ENCODE measurements at places on chromosomes 5 and 9.

DNA sequence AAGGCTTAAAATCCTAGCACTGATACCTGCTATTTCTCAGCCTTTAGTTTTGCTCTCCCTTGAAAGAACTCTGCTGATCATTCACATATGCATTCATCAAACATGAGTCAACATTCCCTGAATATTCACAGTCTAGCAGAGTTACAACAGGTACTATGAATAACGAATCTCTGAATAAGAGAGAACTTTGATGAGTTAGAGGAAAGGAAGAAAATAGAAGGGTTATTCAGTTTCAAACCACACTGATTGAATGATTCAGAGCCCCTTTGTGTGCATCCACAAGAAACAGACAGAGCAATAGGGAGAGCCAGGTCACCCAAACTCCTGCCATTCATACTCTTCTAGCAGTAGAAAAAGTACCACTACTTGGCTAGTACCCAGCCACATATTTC, 36.0 kb downstream of the FOXD1 start:
- DNase-seq = no peak

DNA sequence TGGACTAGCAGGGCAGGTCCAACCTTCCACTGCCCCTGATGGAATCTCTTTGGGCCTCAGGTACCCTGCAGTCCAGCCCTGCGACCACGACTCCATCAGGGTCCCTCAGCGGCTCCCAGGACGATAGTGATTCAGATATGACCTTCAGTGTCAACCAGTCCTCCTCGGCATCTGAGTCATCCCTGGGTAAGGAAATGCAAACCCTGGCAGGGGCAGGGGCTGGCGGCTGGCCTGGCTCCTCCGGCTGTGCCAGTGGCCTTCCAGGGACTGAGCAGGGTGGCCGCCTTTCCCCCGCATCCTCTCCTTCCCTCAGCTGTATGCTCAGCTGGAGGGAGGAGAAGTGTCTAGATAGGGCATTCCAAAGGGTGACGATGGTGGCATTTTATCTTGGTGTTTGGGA, 45.0 kb downstream of the NEURL1B start:
- no peak for DNase-seq

DNA sequence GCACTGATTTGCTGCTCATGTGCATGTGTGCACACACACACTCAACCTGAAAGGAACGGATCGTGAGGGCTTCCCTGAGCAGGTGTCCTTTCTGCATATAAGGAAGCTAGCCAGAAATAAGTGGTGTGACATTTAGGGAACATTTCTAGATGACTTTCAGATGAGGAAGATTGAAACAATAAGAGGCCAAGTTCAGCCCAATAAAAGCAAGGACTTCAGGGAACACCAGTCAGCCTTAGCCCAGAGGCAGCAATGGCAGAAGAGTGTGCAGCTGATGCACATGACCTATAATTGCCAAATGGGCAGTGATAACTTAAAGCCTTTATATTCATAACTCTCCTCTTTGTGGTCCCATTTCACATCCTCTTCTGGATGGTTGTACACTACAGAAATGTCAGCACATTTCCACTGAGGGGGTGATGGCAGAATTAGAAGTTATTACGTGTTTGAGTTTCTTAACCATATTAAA, 255.5 kb downstream of the TRIM32 start:
- DNase-seq = no peak

DNA sequence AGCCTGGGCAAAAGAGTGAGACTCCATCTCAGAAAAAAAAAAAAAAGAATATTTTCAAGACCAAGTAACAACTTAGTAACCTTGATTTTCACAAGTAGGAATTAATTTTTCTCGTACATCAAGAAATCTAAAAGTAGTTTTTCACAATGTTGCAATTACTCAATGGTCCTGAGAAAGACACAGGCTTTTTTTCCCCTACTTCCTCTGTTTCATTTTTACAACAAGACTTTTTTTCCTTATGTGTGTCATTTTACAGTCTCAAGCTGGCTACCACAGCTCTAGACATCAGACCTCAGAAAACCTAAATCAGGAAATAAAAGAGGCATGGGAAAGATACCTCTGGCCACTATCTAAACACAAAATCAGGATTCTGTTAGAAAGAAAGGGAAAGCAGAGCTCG, 45.9 kb downstream of the WDR36 start:
- DNase-seq = no peak

- DNase-seq = no peak
Observed at GRCh38 chr9:115099901-115100300, 18.1 kb downstream of the TNC start.

DNA sequence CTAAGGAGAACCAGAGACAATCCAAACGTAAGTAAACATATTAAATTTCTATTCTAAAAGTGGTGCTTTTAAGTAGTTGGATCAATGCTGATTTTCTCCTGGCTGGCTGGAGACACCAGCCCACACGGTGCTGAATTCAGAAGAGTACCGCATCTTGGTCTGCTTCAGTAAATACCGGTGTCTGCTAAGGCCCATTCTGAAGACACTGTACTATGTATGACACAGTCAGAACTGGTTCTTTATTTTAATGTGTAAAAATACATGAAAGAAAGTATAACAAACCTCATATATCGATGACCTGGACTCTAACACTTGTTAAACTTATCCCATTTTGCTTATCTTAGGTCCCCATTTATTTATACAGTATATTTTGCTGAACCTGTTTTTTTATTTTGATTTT, 32.8 kb downstream of the RAPGEF1 start:
- no peak for DNase-seq

DNA sequence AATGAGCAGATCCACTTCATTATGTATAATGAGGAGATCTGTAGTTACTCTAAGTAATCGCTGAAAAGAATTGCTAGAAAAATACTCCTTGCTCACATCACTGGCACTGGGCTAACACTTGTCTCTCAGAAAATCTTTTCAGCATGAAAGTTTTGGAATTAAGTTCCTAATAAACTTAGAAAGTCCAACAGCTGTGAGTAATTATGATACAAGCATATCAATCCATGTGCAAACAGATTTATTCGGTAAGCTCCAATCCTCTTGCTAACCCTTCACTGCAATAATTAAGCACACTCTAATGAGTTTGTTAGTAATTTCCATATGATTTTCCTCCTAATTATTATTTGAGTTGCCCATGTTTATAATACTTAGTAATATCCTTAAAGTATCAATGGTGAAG, 652.6 kb upstream of the WWC1 start:
- DNase-seq = no peak

DNA sequence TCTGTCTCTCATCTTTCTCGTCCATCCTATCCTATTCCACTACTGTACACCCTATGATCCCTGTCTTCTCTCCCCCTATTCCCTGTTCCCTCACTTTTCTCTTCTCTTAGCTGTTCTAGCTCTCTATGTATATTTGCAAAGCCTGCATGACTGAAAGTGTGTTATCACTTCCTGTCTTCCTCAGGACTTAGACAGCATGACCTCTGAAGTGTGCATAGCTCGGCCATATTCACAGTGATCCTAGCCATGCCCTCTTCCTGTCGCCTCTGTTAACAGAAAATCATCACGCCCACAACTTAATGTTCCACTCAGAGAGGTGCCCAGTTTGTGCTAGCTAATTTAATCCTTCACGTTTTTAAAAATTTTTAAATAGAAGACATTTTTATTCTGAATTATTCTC, 35.8 kb upstream of the CDH6 start:
- DNase-seq = no peak

DNA sequence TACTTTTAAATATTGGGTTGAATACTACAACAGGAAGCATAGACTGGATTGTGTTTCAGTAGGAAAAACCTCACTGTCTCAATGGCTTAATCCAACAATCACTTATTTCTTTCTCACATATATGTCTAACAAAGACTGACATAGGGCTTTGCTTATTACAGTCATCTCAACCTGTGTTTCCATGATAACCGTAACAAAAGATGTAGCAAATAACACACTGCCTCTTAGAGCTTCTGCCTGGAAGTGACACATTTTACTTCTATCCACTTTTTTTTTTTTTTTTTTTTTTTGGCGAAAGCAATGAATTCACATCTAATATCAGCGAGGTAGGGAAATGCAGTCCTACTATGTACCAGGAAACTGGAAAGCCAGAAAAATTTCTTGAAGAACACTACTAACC, 204.9 kb upstream of the CDKN2B start:
- no peak for DNase-seq

- no peak for DNase-seq
Observed at GRCh38 chr9:107489144-107489673, 360 bp downstream of the KLF4 start.

DNA sequence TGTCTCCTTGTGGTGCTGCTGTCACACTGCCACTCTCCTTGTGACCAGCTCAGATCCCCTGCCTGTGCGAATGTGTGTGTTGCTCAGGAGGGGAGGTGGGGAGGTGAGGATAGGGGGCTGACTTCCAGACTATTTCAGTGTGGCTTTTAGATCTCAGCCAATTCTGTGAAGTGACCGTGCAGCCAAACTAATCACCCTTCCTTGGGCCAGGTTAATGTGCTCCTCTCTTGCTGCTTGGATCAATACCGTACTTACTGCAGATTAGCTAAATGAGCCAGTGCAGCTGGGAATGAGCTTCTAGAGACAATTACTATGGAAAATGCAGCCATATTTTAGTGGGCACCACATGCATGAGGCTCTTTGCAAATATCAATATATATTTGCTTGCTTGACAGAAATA, 206.0 kb downstream of the MELK start:
- DNase-seq = no peak

DNA sequence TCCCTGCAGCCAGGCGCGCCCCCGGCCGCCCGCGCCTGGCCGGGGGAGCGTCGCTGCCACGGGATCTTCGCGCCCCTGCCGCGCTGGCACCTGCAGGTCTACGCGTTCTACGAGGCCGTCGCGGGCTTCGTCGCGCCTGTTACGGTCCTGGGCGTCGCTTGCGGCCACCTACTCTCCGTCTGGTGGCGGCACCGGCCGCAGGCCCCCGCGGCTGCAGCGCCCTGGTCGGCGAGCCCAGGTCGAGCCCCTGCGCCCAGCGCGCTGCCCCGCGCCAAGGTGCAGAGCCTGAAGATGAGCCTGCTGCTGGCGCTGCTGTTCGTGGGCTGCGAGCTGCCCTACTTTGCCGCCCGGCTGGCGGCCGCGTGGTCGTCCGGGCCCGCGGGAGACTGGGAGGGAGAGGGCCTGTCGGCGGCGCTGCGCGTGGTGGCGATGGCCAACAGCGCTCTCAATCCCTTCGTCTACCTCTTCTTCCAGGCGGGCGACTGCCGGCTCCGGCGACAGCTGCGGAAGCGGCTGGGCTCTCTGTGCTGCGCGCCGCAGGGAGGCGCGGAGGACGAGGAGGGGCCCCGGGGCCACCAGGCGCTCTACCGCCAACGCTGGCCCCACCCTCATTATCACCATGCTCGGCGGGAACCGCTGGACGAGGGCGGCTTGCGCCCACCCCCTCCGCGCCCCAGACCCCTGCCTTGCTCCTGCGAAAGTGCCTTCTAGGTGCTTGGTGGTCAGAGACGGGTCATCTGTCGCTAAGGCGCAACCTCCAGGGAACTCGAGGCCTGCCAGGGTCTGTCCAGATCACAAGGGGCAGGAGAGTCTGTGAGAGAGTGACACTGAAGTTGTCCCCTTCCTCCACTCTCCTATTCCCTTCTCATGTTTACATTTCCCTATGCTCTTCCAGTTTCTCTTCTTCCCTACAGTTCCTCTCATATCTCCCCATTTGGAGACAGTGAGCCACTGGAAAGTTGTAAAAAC, 1.3 kb downstream of the GPR150 start:
- DNase-seq = no peak

- no peak for DNase-seq
Observed at GRCh38 chr9:71765693-71766092, 2.6 kb downstream of the CEMIP2 start.

GRCh38 chr9:135580664-135581380, 19.3 kb downstream of the PAEP start:
- no peak for DNase-seq

GRCh38 chr5:89988998-89989655, 420.4 kb downstream of the CETN3 start:
- DNase-seq = no peak

DNA sequence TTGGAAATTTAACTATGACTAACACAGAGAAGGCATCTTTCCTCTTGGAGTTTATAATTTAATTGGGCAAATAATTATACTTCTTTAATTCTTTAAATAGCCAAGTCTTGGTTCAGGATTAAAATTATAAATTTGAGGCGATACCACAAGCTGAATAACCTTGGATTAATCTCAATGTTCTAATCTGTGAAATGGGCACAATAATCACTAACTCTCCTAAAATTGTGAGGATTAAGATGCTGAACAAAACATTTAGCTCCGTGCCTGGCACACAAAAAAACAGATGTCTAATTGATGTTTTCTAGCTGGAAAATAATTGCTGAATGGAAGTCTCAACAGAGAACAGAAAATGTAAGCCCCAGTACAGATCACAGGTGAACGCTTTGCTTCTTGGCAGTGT, 69.7 kb upstream of the TRIM32 start:
- no peak for DNase-seq

DNA sequence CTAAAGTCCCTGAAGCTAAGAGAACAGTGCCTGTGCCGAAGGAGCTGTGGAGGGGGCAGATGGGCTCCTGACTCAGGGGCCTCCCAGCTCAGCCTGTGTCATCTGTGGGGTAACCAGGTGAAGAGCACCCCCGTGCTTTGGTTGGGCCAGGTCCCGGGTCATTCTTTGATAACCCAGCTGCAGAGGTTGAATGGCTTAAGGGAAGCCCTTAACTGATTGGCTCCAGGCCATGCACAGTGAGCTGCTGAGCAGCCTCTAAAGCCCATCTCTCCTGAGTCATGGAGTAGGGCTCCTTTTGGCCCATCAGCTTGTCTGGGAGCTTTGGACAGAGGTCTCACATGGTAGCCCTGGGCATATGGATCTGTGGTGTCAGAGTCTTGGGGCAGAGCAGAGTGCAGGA, 28.7 kb downstream of the COL27A1 start:
- no peak for DNase-seq

DNA sequence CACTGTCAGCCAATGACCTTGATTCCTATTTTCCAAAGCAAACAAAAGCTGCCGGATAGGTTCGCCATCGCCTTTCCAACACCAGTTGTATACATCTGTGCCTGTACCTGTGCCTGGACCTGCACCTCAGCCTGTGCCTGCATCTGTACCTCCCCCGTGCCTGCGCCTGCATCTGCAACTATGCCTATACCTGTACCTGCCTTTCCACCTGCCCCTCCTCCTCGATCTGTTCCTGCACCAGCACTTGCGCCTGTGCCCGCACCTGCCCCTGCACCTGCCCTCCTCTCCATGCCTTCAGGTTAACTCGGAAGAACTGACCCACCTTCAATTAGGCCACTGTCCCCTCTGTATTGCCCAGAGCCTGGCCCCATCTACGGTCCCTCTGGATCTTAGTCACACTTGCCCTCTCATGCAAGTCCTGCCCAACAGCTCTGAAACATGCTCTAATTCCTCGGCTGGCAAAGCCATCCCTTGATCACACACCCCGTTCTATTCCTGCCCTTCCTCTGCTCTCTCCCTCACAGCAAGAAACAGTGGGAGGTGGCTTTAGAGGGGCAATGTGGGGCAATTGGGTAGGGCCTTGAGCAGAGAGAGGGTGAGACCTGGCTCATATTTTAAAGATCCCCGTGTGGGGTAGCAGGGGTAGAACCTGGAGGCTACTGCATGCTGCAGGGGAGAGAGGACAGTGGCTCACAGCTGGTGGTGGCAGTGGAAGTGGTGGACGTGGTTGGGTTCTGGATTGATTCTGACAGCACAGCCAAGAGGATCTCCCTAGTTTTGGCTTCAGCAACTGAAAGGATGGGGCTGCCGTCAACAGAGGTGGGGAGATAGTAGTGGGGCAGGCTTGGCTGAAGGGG, 59.6 kb upstream of the PHYKPL start:
- no peak for DNase-seq

- DNase-seq = no peak
Observed at GRCh38 chr9:120438111-120438510, 141.9 kb downstream of the CDK5RAP2 start.

Data from left renal cortex interstitium (tissue), 4 donors.